ENCODE measurements at places on chromosomes 7 and 10. TPM values are rescaled to one million over a fixed set of nuclear protein-coding genes. Genes with fewer than 3 reads are reported as not detected.
A peak's percentile ranks its signal among the peaks of the same experiment; 100 is the strongest.

GRCh38 chr10:119542988-119543813, 682 bp upstream of the RGS10 start:
- peak; percentile 88 for DNase-seq

GRCh38 chr10:91880310-91880709, 29.0 kb downstream of the FGFBP3 start:
- DNase-seq = peak; percentile 68

DNA sequence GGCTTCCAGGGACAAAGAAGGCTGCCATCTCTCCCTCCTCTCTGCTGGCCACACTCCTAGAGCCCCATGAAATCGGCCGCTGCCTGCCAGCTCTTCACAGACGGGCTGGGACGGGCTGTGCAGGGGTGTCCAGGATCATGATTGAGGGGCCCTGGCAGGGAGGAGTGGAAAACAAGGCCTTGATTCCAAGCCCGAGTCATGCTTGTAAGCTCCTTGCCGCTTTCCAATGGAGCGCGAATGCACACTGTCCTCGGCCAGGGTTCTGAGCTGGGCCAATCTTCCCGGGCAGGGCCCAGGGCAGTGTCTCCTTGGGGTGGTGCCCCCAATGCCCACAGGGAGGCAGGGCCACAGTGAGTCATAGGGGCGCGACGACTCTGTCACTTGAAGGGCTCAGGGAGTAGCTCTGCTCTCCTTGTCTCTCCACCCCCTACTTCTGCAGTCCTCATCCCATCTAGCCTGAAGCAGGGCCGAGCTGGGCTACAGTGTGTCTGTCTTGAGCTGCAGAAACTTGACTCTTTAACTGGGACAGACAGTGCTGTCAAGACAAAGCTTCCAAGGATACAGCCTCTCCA, 186.2 kb upstream of the SVIL start:
- no peak for DNase-seq

GRCh38 chr10:75736151-75736640, 304.8 kb downstream of the LRMDA start:
- no peak for DNase-seq

GRCh38 chr7:132508724-132509353, 67.4 kb downstream of the PLXNA4 start:
- peak; percentile 42 for DNase-seq

PPP1R3C gene
- 152 TPM for total RNA-seq

AKR1E2 gene
- total RNA-seq = 11.0 TPM

Measured in aorta (tissue), 5 donors.